ENCODE measurements at places on chromosomes 16 and 17. TPM values are rescaled to one million over a fixed set of nuclear protein-coding genes. Genes with fewer than 3 reads are reported as not detected.

The FTSJ3 gene
- 52.1 TPM for total RNA-seq

DNA sequence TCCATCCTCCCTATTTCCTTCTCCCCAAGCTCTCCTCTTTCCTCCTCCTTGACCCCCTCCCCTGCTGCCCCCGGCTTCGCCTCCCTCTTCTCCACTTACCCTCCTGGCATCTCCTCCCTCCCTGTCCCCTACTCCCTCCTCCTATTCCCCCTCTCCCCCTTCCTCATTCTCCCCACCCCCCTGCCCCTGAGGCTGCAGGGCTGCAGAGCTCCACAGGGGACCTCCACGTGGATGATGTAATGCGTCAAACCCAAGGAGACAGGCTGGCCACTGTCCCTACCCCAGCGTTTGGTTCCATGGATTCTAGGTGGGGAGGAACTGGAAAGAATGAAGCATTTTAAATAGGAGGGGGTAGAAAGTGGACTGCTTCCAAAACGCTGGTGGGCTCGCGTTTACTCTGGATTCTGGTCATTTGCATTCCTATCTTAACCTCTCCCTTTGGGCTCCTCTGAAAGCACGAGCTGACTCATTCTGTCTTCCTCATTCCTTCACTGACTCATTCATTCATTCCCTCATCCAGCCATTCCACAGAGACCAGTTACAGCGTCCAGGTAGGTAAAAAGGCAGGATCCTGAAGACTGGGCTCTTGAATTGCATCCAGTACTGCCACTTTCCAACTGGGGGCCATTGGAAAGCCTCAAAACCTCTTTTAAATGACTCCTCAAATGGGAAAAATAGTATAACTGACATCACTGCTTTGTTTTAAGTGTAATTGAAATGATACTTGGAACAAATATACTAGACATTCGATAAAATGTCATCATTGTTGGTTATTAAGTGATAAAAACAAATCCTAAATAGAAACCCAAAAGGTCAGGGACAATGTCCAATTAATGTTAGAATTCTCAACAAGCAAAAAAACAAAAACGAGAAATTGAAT is 943 bp upstream of the COTL1 start:
- peak; percentile 25 for DNase-seq

DNA sequence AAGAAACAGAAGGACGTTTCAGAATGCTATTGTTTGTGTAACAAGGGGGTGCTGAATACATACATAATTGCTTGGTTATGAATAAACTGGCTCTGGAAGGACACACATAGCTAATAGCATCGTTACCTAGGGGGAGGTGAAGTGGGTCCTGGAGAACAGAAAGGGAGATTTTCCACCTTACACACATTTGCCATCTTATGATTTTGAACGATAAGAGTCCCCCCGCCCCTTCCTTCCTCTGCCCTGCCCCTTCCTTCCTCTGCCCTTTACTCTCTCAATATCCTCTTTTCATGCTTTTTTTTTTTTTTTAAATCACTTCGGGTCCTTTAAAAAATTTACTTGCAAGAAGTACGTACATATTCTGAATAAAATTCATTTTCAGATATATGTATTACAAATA is 902 bp upstream of the DHRS7B start:
- peak; percentile 60 for DNase-seq

The PDIA2 gene
- not detected for total RNA-seq

The CD19 gene
- 0.80 TPM for total RNA-seq

- no peak for DNase-seq
Measured at GRCh38 chr17:2713881-2714280, 2.3 kb upstream of the CLUH start.

The WNT9B gene
- not detected for total RNA-seq

- DNase-seq, result no peak
Measured at GRCh38 chr16:2702438-2702825, 17.6 kb downstream of the PRSS27 start.

DNA sequence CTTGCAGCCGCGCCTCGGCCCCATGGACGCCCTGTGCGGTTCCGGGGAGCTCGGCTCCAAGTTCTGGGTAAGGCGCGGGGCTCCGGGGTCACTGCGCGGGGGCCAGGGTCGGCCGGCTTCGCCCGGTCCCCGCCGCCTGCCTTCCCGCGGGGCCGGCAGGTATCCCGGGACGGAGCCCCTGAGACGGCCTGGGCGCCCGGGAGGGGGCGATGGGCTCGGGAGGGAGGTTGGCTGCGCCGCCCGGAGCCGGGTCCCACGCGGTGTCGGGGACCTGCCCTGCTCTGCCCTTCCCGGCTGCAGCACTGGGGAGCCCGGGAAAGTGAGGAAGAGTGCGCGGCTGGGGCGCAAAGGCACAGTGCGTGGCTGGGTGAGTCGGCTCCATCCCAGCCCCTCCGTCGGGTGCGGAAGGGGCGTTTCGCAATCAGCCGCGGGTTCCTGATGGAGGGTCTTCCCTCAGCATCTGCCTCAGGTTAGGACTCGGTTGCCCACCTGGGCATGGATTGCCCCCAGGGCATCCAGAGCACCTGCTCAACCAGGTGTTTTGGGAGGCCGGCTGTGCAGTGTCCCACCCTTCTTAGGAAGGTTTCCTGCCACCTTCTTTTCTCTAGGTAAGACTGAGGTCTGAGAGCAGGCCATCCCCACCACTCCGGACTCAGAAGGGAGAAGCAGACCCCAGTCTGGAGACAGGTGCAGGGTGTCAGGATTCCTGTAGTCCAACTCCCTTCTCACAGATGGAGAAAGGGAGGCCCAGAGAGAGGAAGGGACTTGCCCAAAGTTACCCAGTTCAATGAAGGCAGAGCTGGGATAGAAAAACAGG is 442 bp downstream of the ABCC3 start:
- no peak for DNase-seq

DNA sequence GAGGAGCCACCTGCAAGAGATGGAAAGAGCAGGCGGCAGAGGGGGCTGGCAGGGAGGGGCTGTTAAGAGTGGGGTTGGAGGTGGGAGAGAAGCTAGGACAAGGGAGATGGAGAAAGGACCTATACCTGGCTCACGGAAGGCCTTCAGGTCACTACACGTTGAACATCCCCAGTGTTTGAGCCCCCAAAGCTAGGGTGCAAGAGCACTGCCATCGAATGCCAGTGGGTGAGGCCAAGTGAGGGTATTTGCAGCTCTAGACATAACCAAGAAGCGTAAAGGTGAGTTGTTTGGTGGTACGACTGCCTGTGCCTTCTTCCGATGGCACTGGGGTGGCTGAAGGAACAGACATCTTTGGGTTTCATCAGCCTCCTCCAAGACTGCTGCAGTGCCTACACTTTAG is 17.0 kb upstream of the HERPUD1 start:
- no peak for DNase-seq

DNA sequence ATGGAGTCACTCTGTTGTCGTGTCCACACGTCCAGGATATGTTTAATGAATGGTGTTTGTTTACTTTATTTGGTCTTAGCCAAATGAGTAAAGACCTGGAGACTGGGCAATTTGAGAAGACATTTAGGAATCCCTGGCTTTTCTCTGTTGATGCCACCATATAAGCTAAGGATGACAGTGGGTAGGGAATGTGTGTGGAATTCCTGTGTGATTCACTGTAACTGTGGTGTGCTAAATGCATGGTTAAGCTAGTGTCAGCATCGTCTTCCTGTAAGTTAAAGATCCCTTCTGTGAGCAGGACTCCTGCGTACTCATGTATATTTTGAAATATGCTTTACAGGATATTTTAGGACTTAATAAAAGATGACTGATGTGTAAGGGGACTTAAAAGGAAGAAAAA is 26.4 kb downstream of the GOSR1 start:
- DNase-seq, result no peak

- no peak for DNase-seq
Measured at GRCh38 chr16:24381470-24382118, 125.5 kb downstream of the CACNG3 start.

The BCAR1 gene
- total RNA-seq, result 0.98 TPM

The AIPL1 gene
- not detected for total RNA-seq

- DNase-seq, result no peak
Measured at GRCh38 chr16:14616280-14616679, 13.8 kb downstream of the PARN start.

DNA sequence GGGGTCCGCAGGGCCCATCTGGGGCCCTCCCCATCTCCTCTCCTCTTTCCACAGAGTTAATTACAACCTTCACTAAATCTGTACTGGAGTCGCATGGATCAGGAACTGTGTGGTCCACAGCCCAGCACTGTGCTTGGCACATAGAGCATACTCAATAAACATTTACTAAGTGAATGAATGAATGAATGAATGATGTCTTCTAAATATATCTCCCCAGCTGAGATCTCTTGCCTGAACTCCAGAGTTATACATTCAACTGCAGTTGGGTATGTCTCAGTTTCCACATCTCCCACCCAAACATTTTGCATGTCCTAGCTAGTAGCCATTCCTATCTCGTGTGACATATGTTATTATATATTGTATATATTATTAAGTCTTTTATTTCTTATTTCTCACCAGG is 28.7 kb upstream of the IL21R start:
- DNase-seq, result no peak

GRCh38 chr17:49920030-49920769 is 48.8 kb upstream of the DLX4 start:
- DNase-seq, result no peak

GRCh38 chr16:73369851-73370250 is 321.9 kb upstream of the ZFHX3 start:
- DNase-seq, result no peak

The ELMO3 gene
- total RNA-seq, result 4.6 TPM

The LGALS9B gene
- not detected for total RNA-seq

The NPB gene
- not detected for total RNA-seq

DNA sequence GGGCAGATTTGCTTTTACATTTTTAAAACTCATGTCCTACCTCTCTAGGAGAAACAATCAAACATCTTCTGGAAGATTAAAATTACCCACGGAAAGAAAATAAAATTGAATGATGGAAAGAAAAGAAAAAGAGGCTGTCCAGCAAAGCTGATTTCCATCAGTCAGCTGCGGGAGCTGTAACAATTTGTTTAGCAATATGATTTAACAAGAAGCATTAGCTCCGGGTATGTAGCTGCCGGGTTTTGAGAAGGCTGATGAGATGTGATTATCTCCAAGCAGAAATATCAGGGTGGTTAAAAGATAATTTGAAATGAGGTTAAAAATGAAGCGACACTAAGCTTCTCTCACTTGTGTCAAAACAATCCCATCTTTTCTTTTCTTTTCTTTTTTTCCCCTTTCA is 608.9 kb upstream of the SALL1 start:
- no peak for DNase-seq

DNA sequence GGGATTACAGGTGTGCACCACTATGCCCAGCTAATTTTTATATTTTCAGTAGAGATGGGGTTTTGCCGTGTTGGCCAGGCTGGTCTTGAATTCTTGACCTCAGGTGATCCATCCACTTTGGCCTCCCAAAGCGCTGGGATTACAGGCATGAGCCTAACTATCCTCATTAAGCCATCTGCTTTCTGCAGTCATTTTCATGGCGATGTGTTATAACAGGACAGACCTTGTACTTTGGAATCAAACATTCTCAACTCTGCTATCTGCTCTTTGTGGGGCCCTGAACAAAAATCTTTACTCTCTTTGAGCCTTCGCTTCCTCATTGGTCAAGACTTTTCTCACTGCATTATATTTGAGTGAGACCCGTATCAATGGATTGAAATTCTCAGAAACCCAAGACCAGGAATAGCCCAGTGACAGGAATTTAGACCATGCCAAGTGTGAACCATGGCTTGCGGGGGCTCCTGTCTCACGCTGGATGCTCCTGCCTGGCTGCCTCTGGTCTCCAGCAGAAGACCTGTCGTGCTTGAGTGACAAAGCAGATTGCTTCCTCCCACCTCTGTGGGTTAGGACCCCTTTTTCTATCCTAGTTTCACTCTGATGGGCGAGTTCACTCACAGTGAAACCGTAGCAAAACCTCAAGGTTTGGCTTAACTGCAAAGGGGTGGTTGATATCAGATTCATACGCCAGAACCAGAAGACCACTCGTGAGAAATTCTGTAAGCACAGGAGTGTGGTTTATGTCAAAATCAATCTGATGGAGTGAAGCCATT is 519.1 kb downstream of the MAF start:
- DNase-seq, result peak; percentile 31

The RGS9 gene
- 1.6 TPM for total RNA-seq

- no peak for DNase-seq
Measured at GRCh38 chr17:48393283-48393682, 36.7 kb downstream of the SKAP1 start.

DNA sequence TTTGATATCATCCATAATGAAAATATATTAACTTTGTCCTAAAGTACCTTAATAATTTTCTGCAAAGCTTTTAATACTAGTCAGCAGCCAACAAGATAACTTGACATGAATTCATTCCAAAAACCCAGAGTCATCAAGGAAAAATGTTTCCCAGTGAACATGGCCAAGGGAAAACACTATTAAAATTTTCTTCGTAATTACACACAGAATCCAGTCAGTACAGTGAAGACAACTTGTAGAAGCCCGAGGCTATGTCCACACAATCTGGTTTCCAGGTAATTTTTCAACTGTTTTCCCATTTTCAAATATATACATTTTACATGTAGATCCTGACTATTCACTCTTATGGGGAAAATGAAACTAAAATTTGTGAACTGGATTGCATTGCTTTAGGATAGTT is 600.9 kb downstream of the CDH8 start:
- DNase-seq, result no peak

The OXLD1 gene
- total RNA-seq, result 45.3 TPM

The HYDIN gene
- 0.32 TPM for total RNA-seq

The IRX3 gene
- not detected for total RNA-seq

- DNase-seq, result peak; percentile 84
Measured at GRCh38 chr17:79836972-79837887, 2.0 kb downstream of the CBX4 start.

- DNase-seq, result no peak
Measured at GRCh38 chr16:49427771-49428170, 54.2 kb downstream of the C16orf78 start.

The ALOX15B gene
- 0.09 TPM for total RNA-seq

GRCh38 chr17:40597156-40597555 is 31.9 kb upstream of the CCR7 start:
- no peak for DNase-seq

GRCh38 chr17:76131051-76131691 is 9.9 kb downstream of the FOXJ1 start:
- no peak for DNase-seq

The LMF1 gene
- 9.5 TPM for total RNA-seq

The SDR42E1 gene
- total RNA-seq, result 7.4 TPM

GRCh38 chr16:31879937-31880321 is 6.3 kb downstream of the ZNF267 start:
- no peak for DNase-seq
